ENCODE measurements at places on chromosomes 4 and X. TPM values are rescaled to one million over a fixed set of nuclear protein-coding genes. Genes with fewer than 3 reads are reported as not detected.

SRPX2 gene
- 32.6 TPM for total RNA-seq

F9 gene
- not detected for total RNA-seq

DNA sequence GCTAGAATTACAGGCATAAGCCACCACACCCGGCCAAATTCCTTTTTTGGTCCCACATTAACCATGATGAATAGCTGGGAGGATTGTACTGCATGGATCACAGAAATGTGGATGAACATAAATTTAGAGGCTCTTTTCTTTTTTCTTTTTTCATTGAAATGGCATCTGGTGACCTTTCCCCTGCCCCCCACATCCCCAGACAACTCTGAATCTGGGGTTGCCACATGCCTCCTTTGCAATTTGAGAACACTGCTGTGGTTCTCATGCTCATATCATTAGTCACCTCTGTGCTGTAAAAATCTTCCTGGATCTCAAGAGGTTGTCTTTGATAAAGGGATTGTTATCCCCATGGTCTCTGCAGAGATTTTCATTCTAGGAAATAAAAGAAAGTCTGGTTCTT, 22.8 kb upstream of the FMR1NB start:
- DNase-seq: no peak

GRCh38 chr4:181416966-181417365, 826.2 kb upstream of the TENM3 start:
- DNase-seq: no peak

- no peak for DNase-seq
These were observed 54.3 kb downstream of the LRP2BP start for GRCh38 chr4:185341377-185341776.

DNA sequence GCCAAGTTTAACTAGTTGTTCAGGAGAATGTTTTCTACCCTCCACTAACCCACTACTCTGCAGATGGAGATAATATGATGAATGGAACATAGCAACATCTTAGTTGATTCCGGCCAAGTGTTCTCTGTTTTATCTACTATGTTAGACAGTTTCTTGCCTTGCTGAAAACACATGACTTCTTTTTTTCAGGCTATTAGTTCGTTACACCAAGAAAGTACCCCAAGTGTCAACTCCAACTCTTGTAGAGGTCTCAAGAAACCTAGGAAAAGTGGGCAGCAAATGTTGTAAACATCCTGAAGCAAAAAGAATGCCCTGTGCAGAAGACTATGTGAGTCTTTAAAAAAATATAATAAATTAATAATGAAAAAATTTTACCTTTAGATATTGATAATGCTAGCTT, 13.3 kb downstream of the ALB start:
- DNase-seq: no peak

TNIP3 gene
- 0.73 TPM for total RNA-seq

DNA sequence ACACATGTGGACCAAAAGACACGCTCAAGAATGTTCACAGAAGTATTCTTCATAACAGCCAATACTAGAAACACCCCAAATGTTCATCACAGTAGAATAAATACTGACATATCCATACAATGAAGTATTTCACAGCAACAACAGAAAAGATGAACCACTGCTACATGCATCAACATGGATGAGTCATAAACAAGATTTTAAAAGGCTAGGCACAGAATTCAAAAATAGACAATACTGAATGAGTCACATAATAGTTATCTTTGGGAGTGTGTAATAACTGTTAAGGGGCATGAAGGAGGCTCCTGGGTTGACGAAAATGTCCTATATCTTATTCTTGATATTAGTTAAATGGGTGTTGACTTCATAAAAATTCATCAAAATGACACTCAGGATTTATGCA, 43.5 kb downstream of the CLOCK start:
- no peak for DNase-seq

DNA sequence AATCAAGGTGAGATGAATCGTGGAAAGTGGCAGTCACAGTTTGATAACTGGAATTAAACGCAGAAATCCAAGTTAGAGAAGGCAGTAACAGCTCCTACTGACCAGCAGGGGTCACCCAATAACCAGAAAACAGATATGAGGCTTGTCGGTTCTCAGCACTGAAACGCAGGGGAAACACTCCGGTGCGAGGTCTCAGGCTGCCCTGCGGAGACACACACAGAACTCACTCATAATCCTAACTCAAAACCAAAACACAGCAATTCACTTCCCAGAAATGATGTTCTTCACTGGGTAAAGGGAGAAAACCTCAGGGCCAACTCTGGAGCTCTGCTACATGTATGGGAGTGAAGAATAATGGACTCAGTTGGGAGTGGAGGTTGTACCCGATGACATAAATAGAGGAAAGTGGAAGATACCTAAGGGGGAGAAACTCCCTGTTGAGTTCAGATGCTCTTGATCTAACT, 384.4 kb downstream of the RAPGEF2 start:
- peak; percentile 30 for DNase-seq

DNA sequence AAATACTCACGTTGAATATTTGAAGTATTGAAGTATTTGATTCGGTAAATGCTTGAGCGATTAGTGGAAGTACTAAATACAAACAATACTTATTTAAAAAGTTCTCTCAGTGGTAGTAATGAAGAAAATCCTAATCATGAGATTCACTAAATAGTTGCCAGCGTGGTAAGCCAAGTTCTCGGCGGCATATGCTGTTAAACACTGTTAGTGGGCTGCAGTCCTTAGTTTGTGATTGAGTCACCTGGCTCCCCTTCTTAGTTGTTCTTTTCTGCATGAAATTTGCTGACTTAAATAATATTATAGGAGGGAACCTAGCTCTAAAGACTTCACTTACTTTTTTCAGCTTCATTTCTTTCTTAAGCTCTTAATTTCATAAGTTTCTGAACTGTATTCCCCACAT, 51.4 kb downstream of the STIM2 start:
- no peak for DNase-seq

GAGE12H gene
- total RNA-seq: not detected

DNA sequence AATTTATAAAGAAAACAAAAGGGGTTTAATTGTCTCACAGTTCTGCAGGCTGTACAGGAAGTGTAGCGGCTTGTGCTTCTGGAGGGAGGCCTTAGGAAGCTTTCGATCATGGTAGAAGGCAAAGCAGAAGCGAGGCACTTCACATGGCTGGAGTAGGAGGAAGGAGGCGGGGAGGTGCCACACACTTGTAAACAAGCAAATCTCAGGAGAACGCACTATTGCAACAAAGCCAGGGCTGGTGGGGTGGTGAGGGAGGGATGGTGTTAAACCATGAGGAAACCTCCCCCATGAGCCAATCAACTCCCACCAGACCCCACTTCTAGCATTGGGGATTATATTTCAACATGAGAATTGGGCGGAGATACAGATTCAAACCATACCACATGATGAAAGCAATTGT, 1116.3 kb downstream of the FAT4 start:
- no peak for DNase-seq

GRCh38 chr4:128917781-128918180, 108.3 kb downstream of the JADE1 start:
- DNase-seq: no peak

DNA sequence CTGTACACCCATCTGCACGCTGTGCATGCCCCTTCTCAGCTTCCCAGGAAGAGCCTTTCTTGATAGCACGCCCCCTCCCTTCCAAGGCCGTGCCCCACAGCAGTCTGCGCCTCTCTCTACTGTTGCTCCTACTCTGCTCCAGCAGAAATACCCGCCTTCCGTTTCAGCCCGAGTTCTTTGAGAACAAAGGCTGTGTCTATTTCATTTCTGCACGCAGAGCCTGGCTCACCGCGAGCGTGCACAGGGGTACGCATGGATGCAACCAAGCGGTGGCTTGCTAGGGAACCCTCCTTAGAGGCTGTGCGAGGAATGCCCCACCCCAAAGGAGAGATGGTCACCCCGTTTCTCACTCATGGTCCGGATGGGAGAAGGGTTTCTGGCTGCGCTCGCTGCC, 485 bp downstream of the AADAT start:
- DNase-seq: no peak

GRCh38 chrX:13014111-13015096, 30.0 kb downstream of the FAM9C start:
- DNase-seq: no peak

DNA sequence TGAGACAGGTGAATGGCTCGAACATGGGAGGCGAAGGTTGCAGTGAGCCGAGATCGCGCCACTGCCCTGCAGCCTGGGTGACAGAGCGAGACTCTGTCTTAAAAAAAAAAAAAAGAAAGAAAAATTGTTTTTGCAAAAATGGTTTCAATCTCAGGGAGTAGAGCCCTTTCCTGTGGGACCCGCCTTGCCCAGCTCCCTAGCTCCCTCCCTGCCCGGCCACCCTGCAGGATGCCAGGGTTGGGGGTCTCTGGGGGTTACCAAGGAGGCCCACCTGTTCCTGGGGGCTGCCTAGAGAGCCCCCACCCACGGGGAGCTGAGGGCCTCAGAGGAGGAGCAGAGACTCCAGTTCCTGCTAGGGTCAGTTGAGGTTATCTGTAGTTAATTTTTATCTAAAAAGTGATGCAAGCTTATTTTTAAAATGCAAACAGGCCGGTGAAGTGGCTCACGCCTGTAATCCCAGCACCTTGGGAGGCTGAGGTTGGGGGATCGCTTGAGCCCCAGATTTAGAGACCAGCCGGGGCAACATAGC, 18.7 kb upstream of the PLCXD1 start:
- peak; percentile 7 for DNase-seq

TLR1 gene
- total RNA-seq: 13.1 TPM

DNA sequence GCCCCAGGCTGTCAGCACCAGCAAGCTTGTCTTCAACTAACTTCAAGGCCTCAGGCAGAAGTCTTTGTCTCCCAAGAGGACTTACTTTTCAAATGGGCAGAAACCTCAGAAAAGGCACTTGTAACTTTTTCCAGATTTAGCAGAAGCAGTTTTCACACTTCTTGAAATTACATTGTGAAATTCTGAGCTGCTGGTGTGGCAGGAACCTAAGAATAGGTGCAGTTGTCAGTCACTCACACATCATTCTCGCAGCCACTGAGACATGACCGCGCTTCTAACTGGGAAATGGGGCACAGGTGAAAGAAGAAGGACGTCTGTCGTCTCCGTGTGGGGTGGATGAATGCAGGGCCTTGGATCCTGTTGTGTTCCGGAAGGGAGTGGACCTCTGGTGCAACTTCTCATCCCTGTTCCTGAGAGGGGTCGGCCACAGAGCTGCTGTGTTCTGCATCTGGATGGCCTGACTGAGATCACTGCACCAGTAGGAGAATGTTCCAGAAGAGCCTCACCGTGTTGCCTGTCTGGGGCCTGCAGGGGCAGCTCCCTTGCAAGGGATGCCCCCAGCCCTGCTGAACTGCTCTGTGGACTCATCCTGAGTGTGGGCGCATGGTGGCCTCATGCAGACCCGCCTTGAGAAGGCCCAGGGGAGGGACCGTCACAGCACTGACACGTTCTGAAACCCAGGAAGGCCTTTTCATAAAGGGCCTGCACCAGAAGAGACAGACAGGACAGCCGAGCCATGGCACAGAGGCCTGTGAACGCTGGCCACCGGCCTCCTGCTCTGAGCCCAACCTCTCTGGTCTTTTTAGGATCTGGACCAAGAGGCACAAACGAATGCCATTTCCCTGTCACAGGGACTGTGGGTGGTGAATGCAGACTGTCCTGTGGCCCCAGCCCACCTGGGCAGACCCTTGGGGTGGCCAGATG, 18.7 kb downstream of the NAT8L start:
- DNase-seq: no peak

FHIP1A gene
- total RNA-seq: 0.32 TPM

GRCh38 chrX:154348646-154349358, 25.6 kb downstream of the FLNA start:
- DNase-seq: no peak

GPR119 gene
- total RNA-seq: not detected

- DNase-seq: no peak
These were observed 16.0 kb upstream of the C4orf36 start for GRCh38 chr4:86908251-86908657.

GRCh38 chrX:9320940-9321339, 143.9 kb upstream of the TBL1X start:
- DNase-seq: no peak

GRCh38 chrX:36787752-36788151, 220.4 kb upstream of the FAM47C start:
- no peak for DNase-seq

DNA sequence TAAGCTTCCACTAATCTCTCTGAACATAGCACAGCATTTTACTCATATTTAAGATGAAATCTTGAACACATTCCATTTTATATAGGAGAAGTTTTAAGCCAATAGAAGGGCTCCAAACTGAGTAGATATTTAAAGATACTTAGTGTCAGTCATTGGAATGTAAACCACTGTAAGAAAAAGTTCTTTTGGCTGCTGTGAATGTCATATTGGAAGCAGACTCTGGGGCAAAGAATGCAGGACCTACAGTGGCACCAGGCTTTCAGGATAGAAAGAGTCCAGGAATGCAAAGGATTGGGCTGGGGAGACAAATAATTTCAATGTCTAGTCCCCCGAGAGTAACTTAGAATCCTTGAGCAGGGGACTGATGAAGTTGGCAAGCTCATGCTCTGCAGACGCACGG, 1047.7 kb downstream of the STIM2 start:
- DNase-seq: no peak

- DNase-seq: no peak
These were observed 22.7 kb upstream of the TMEM33 start for GRCh38 chr4:41912546-41912945.

SMR3B gene
- not detected for total RNA-seq

DNA sequence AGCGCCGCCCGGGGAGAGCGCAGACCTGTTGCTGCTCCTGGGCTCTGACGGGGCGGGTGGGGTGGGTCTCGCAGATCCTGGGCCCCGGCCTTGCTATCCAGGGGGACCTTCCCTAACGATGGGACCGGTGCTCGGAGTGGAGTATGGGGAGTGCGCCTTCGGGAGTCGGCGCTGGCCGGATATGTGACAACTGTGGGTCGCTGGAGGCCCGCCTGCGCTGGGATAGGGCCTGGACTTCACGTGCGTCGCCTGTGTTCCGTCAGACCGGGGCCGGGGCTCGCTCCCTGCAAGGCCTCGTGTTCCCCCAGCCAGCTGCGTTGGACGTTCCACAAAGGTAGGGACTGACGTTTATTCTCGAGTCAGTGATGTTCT, 1.3 kb downstream of the TBL1X start:
- peak; percentile 27 for DNase-seq

GRCh38 chr4:95742872-95743271, 97.0 kb upstream of the PDHA2 start:
- no peak for DNase-seq

GRCh38 chrX:110373310-110373709, 14.7 kb downstream of the RTL9 start:
- no peak for DNase-seq

SORCS2 gene
- total RNA-seq: 0.80 TPM

DNA sequence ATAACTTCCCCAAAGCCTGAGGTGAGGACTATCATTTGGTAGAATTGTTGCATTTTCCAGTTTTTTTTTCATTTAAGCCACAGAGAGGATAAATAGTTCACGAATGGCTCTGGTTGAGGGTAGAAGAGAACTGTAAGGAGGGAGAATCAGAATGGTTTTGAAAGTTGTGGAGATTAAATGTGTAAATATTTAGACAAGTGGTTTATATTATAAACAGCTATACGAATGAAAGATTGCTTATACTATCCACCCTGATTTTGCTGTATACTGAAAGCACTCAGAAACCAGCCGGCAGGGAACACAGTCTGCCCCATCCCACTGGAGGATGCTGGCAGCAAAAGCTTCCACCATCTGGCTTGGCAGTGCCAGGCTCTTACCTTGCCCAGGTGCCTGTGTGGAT, 341.1 kb downstream of the RAPGEF2 start:
- no peak for DNase-seq

ELK1 gene
- 22.0 TPM for total RNA-seq

Measured in breast epithelium (tissue), 4 donors.